ENCODE measurements at places on chromosomes 7 and 10.

GRCh38 chr7:22822486-22823141 is at the start of gene TOMM7:
TSS of gene TOMM7 (minus strand) at chr7:22822849. CDS start at chr7:22822779, 70 bp downstream.
- DNase-seq = peak; percentile 81

DNA sequence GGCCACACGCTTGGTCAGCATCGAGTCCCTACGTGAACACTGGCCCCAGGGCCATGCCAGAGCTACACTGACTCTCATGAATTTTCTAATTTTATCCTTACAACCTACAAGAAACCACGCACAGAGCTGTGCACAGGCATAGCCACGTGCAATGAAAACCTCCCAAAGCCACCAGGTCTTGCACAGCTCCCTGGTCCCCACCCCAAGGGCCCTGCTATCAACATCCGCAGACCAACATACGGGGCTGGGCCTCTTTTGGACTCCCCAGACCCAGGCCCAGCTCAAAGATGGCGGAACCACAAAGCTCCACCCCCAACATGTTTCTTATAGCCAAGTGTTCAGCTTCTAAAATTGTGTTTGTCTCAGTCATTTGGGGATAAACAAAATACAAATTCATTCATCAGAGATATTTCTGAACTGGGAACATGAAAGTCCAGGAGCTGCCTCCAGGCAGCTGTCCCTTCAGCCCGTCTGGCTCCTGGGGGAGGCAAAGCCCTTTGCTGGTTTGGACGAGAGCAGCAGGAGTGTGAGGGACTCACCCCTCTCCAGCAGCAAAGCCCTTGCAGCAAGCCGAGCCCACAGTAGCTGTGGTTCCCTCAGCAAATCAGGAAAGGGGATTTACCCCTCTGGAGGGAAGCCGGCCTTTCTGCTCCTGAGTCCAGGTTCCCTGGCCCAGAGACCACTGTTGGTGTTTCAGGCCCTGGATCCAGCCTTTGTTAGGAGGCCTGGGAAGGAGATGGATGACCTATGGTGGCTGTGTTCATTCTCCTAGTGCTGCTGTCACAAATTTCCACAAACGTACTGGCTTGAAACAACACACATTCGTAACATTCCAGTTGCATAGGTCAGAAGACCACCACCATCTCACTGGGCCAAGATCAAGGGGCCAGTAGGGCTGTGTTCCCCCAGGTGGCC is 75.1 kb downstream of the OAT start:
- DNase-seq = no peak

DNA sequence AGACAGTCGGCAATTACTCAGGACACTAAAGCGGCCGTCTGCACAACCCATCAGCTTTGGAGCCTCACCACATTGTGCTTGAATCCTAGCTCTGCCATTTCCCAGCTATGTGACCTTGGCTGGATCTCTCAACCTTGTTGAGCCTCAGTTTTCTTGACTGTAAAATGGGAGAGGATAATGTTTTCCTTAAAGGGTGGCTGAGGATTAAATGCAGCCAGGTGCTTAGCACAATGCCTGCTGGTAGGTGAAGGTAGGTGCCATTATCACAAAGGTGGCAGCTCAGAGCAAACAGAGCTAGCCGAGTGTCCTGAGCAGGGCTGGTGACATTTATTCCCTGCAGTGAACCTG is 508.5 kb upstream of the ZMIZ1 start:
- DNase-seq = no peak

- DNase-seq = no peak
These were observed 83.7 kb upstream of the EFCAB10 start for GRCh38 chr7:105664816-105665525.

GRCh38 chr10:4093438-4093837 is 308.4 kb upstream of the KLF6 start:
- no peak for DNase-seq

GRCh38 chr7:132755538-132756483 is 179.5 kb upstream of the PLXNA4 start:
- DNase-seq = no peak

DNA sequence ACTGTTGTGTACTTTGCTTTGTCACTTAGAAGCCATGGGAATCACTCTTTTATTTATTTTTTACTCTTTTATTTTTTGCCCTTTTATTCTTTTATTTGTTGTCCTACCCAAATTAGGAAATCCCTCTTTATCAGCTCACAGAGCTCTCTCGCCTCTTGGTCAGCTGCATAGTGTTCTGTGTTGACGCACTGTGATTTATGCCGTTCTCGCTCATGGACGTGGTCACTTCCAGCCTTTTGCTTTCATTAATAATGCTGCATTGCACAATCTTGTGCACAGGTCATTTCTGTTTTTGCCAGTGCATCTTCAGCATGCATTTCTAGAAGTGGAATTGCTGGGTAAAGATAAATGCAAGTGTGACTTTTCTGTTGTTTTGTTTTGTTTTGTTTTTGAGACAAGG is 42.3 kb downstream of the FBH1 start:
- DNase-seq = no peak

GRCh38 chr10:6649903-6650302 is 69.8 kb upstream of the PRKCQ start:
- no peak for DNase-seq

DNA sequence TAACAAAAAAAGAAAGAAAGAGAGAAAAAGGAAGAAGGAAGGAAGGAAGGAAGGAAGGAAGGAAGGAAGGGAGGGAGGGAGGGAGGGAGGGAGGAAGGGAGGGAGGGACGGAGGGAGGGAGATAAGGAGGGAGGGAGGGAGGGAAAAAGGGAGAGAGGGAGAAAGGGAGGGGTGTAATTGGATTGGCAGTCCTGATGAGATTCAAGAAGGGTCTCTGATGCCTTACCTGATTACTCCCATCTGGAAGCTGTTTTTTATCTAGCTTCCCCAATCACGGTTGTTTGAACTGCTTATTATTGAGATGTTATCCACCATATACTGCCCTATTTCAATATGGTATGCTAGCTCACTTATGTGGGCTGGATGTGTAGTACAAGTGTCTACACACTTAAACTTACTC is 27.3 kb downstream of the GNG11 start:
- no peak for DNase-seq

DNA sequence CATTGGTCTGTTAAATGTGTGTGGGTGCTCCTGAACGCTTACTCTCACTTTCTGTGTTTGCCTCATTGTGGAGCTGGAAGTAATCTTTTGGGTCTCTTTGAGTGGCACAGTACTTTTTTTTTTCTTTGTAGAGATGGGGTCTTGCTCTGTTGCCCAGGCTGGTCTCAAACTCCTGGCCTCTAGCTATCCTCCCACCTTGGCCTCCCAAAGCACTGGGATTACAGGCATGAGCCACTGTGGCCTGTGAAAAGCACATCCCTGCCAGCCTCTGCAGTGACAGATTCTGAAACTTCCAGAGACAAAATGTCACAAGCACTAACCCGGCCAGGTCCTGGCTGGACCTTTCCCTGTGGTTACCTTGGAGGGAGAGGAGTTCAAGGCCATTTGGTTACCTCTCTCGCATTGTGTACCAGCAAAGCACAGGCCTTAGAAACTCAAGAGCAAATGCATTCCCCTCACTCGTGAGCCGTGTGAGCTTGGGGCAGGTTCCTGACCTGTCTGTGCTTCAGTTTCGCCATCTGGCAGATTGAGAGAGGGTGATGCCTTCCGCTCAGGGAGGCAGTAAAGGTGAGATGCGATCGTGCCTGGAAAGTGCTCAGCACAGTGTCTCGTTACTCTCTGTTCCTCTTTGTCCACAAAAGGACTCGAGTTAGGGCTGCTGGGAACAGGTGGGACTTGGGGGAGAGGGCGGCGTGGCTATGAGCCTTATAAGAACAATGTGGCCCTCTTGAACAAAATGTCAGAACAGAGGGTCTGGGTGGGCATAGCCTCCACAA is 72.6 kb upstream of the SEPHS1 start:
- DNase-seq = no peak

DNA sequence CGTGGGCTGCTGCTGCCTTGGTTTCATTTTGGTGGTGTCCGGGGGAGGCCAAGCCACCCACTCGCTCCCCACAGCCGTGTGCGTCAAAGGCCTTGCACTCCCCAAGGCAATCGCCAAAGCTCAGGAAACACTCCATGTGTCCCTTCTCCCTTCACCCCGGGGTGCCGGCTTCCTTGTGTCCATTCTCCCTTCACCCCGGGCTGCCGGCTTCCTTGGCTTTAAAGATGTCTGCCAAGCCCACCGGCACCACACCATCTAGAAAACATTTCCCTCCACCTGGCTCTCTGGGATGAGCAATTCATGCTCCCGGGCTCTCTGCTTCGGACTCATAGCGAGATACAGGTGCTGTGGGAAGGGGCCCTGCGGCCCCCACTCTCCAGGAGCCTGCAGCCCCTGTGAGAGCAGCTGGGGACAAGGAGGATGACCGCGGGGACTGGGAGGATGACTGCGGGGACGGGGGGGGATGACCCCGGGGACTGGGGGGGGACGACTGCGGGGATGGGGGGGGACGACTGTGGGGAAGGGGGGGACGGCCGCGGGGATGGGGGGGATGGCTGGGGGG is 322.1 kb downstream of the DNAJB6 start:
- DNase-seq = no peak

- no peak for DNase-seq
These were observed 41.9 kb downstream of the LRRN3 start for GRCh38 chr7:111132833-111133232.

DNA sequence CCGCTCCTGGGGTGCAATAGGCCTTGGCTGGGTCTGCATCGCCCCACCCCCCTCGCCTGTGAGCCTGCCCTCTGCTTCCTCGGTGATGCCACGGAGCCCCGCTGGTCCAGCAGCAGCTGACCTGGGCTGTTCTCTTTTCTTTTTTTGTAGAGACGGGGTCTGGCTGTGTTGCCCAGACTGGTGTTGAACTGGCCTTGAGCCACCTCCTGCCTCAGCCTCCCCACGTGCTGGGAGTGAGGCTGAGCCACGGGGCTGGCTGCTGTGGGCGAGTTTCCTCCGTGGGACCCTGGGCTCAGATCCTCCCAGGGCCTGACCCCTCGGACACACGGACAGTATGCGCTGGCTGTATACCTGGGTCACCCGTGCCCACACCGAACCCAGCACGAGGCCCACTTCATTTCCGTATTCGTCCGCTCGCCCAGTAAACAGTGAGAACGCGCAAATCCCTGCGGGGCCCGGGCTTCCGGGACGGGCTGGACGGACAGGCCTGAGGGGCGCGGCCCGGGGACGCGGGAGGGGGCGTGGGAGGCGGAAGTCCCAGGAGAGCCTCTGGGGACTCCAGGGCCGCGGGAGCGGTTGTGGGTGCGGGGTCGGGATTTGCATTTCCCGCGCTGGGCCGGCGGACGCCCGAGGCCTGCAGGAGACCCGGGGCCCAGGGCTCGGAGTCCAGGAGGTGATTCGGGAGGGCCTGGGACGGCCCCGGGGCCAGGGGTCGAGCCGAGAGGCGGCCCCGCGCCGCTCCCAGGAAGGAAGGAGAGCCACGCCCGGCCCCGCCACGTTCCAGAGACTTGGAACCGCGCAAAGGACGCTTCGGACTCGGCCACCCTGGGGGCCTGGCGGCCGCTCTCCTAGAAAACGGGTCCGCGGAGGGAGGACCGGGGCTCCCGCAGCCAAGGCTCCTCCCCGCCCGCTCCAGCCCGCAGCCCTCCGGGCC is 57.7 kb upstream of the DNAJB6 start:
- DNase-seq = no peak

DNA sequence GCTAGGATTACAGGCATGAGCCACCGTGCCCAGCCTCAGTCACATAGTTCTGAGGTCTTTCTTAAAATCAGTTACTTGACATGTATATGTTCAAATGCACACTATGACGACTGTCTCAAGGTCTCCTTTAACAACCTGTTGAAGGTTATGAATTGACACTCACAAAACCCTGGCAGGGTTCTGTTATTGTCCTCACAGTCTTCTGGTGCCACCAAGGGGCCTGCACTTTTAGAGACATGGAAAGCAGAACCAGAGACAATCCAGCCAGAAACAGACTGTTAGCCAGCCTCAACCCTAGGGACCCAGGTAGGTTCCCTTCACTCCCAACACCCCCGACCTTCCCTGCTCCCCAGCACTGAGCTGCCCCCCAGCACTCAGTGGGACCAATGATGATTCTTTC is 26.4 kb downstream of the TEX36 start:
- no peak for DNase-seq

DNA sequence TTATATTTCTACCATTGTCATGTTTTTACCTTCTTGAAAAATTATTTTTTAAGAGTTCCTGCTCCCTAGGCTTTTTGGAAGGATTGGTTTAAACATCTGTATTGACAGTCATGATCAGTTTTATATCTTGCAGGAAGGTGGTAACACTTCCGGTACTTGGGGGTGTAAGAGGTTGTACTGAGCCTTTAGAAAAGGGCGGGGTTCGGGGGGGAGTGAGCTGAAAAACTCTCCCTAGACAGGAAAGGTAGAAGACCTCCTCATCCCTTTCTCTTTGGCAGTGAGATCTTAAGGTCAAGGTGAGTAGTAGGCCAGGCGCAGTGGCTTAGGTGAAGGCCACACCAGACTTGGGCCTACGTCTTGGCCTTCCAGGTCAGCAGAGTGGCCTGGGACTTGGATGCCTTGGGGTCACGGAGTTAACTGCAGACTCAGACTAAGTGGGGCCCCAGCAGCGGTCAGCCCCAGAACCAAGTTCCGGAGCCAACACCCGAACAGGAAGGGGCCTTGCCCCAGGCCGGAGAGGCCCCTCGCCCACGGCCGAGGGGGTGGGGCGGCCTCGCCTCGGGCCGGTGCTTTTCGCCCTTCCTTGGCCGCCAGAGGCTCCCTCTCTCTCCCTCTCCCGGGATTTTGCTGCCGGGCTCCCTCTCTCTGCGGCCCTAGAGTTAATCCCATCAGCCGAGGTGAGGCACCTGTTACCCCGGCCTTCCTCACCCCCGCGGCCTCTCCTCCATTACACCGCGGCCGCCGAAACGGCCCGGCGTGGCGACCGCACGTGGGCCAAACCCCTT is at the start of gene PPP1R9A:
PPP1R9A (plus strand) TSS at position 569 of the 785 bp plus-strand sequence. CDS start 2,520 bp downstream, outside the sequence.
- no peak for DNase-seq

GRCh38 chr10:67151471-67151870 is 225.6 kb downstream of the LRRTM3 start:
- DNase-seq = no peak

Measured in stimulated activated CD8-positive, alpha-beta memory T cell treated with anti-CD3 and anti-CD28 coated beads, Interleukin-2, amount 100 ng/mL, for 1 hour (primary cell).